ENCODE measurements at places on chromosomes 1 and 21.

GRCh38 chr1:94754570-94754969 lies 65.6 kb upstream of the SLC44A3 start:
- no peak for DNase-seq

DNA sequence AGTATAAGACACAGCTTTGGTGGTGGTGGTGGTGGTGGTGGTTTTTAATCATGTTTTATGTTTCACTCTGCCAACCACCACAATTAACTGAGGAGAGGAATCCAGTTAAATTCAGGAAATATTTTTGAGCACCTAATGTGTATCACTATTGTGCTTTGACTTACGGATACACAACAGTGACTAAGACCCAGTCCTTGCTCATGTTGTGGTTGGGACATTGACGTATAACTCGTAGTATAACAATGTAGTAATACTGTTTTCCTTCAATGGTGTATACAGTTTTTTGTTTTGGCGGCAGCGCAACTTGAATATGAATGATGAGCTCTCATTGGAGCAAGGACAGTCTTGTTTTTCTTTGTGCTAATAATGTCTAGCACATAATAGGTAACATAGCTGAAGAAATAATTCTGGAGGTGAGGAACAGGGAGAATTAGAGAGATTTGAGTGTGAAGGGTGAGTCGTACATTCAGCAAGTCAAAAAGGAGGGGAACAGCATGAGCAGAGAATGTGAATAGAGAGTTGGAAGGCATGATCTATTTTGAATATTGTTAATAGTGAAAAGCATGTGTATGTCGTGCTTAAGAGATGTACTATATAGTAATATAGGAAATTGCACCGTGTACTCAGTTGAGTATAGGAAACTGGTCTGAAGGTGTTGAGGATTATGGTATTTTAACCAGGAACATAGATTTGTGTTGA lies 5.5 kb downstream of the CACYBP start:
- no peak for DNase-seq

DNA sequence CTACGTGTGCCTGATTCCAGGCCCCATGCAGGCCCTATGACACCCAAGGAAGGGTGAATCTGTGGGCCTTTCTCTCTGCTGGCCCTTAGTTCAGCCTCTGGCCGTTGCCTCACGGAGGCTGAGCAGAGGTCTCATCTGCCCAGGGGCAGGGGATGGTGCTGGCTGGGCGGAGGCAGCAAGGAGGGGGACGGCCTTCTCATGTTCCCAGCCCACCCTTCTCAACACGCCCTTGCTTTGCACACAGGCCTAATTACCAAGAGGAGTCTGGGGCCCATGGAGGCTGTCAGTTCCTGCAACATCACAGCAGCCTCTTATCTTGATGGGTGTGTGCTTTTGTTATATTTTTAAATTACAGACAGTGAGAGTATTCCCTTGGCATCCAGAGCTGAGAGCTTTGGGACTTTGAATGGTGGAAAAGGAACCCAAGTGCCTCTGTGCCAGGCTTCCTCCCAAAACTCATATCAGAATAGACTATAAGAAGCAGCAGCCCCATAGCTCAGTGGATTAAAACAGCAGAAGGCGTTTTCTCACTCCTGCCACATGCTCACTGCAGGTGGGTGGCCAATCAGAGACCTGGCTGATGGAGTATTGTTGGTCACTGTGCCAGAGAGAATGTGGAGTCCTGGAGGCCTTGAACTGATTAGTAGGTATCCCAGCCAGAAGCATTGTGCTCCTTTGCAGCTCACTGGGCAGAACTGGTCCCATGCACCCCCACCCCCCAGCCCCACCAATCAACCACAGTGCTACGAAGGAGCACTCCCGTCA lies 164.9 kb downstream of the CAMTA1 start:
- no peak for DNase-seq

GRCh38 chr1:184892116-184892515 lies 82.2 kb downstream of the NIBAN1 start:
- DNase-seq = no peak

GRCh38 chr1:27652111-27652864 lies 17.3 kb upstream of the FGR start:
- DNase-seq = no peak

DNA sequence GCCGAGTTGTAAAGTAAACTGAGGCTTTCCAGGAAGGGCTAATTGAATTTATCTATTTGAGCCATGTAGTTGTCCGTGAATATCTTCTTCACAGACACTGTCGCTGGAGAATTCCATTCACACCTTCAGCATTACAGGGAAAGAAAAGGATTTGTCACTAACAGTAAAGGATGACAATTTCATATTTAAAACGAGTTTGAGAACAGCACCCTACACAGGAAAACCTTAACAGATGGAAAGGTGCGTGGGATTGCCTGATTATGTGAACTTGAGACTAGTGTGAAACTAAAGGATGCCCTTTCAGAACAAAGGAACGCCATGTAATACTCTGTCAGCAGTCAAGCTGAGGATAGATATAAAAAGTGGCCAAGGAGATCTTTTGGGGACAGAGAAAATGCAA lies 492.5 kb upstream of the ADGRL2 start:
- DNase-seq = no peak

GRCh38 chr1:150881331-150882070 lies 5.1 kb upstream of the ARNT start:
- DNase-seq = no peak

DNA sequence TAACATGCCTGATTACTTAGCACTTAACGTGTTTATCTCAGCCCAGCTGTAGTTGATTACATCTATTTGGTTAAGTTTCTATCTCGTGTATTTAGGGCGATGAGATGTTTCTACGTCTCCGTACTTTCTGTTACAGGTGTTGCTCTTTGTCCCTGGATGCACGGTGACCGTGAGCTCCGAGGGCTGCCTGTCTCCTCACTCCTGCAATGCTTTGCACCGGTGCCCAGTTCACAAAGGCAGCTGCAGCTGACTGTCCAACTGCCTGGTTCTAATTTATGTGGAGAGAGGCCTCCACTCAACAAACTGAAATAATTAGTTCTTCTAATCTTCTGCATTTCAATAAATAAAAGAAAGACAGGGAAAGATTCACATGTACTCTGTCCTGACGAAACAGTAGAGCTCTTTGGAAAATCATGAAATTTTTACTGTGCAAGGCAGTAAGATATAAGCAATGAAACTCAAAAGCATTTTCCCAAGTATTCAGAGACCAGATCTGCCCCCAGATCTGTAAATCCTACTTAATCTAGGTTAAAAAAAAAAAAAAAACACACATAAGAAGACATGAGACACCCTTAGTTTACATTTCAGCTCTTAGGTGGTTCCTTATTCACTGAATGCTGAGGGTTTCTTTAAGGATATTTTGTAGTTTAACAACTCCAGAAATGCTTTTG lies 108.2 kb downstream of the TGFBR3 start:
- DNase-seq = no peak

- no peak for DNase-seq
Measured at GRCh38 chr1:231000201-231000600, 21.3 kb downstream of the ARV1 start.

- DNase-seq = no peak
Measured at GRCh38 chr21:26977746-26978145, 10.9 kb upstream of the ADAMTS5 start.

GRCh38 chr1:226965581-226966440 lies 25.7 kb downstream of the COQ8A start:
- DNase-seq = no peak

GRCh38 chr1:170284016-170284415 lies 138.3 kb downstream of the NTMT2 start:
- no peak for DNase-seq

DNA sequence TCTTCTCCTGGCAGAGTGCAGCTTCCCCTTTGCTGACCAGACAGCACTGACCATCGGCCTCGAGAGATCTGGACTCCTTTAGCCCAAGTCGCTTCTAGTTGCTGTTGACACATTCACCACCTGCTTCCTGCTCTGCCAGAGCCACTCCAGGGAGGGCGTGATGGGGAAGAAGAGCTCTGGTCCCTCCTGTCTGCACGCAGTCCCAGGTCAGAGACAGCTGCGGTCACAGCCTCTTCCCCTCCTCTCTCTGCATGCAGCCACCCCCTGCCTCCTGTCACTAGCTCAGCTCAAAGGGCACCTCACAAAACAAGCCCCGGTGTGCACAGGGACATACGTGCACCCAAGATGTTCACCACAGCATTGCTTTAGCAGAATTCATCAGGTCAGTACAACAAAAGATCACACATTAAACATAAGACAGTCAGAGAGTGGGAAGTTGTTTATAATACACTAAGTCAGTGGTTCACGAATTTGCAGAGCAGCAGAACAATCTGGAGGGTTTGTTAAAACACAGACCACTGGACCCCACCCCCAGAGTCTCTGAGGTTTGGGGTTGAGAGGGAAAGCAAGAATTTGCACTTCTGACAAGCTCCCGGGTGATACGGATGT lies 132.9 kb downstream of the SYF2 start:
- DNase-seq = no peak

- DNase-seq = peak; percentile 39
Measured at GRCh38 chr1:153395136-153395685, 4.3 kb upstream of the S100A8 start.

DNA sequence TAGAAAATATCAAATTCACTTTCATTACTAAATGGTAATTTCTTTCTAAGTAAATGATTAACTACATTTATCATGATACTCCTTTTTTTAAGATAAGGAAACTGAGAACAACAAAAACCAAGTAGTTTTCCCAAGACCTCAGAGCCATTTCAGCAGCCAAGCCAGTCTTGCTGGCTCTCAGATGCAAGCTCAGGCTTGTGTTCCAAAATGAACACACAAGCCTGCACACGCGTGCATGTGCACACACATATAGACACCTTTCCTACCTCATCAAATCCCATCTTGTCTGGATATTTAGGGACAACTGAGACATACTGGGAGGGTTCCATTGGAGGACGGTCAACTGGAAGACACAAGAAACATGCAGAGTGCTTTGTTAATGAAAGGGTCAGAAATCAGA lies 83.0 kb downstream of the COLGALT2 start:
- no peak for DNase-seq

DNA sequence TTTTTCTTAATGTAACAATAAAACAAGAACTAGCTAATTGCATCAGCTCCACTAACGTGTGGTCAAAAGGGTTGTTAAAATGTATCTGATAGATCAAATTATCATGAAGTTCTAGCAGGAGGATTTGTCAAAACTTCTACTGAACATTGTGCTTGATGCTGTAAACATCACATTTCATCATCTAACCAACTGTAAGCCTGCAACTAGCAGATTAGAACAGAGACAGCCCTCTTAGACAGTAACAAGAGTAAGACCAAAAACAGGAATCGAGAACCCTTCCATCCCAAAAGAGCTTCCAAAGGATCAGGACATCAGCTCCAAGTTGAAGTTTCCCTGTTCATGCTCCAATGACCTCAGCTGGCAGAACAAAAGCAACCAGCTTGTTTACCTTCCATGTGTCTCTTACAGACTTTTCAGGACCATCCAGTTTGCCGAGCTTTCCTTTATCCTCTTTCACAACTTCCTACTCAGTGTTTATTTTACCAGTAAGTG lies 44.6 kb downstream of the NIBAN1 start:
- DNase-seq = no peak

- DNase-seq = no peak
Measured at GRCh38 chr1:197553281-197553680, 222.0 kb downstream of the DENND1B start.

DNA sequence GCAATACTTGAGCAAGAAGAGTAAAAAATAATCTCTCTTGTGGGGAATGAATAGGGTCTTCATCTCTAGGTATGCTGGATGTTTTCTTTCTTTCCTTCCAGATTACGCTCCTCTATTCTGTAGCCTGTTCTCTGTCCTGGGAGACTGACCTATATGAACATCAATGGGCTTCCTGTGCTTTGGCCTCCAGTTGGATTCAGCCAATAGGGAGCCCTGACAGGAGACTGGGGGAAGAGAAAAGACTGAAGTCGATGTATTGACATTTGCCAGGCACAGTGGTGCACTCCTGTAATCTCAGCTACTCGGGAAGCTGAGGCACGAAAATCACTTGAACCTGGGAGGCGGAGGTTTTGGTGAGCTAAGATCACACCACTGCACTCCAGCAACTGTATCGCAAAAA lies 17.6 kb downstream of the SEMA6C start:
- DNase-seq = no peak

GRCh38 chr1:115041654-115042053 lies 12.0 kb downstream of the TSHB start:
- DNase-seq = no peak

GRCh38 chr1:117015724-117016123 lies 14.2 kb downstream of the CD101 start:
- no peak for DNase-seq

GRCh38 chr1:10975567-10976326 lies 36.7 kb upstream of the TARDBP start:
- peak; percentile 66 for DNase-seq

- no peak for DNase-seq
Measured at GRCh38 chr1:181767001-181767708, 283.8 kb downstream of the CACNA1E start.

- DNase-seq = no peak
Measured at GRCh38 chr1:179925922-179926849, 28.4 kb upstream of the CEP350 start.

DNA sequence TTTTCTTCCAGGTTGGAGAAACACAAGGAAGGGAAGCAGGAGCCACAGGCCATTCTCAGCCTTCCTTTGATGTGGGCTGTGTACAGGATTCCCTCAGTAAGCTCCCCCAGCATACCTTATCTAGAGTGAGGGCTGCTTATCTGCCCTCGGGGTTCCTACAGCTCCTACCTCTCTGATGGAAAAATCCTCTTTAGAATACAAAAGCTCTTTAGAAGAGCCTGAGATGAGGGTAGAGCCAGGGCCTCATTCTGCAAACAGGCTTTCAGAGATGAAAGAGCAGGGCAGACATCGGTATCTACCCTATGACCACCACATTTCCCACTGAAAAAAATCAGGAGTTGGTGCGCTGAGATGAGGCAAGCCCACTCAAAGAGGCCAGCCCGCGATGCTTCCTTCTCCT lies 85.1 kb downstream of the PLPP3 start:
- no peak for DNase-seq

GRCh38 chr1:26853156-26853555 lies 9.8 kb upstream of the SFN start:
- DNase-seq = peak; percentile 67

- no peak for DNase-seq
Measured at GRCh38 chr1:241679404-241679803, 27.3 kb downstream of the WDR64 start.

GRCh38 chr1:93448983-93449804 lies 1.3 kb downstream of the FNBP1L start:
- DNase-seq = no peak

GRCh38 chr1:236058141-236058934 lies 6.6 kb downstream of the NID1 start:
- no peak for DNase-seq

DNA sequence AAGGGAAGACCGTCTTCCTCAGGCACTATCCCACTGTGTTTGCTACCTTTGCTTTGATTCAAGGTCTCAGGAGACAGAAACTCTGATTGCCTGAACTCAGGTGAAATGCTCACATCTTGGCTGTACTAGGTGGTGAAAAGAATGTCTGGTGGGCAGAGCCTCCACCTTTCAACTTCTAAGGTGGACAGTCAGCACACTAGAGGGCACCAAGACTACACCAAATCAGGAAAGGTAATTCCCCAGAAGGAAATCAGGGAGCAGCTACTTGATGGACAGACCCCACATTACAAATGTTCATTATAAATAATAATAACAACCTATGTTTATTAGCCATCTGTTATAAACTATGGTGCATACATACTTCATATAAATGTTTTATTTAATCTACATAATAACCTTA lies 220.9 kb downstream of the ATG4C start:
- no peak for DNase-seq
